ENCODE measurements at places on chromosomes 12 and 14. TPM values are rescaled to one million over a fixed set of nuclear protein-coding genes. Genes with fewer than 3 reads are reported as not detected.

- DNase-seq, result no peak
Observed at GRCh38 chr12:69388371-69388770, 28.8 kb downstream of the YEATS4 start.

DNA sequence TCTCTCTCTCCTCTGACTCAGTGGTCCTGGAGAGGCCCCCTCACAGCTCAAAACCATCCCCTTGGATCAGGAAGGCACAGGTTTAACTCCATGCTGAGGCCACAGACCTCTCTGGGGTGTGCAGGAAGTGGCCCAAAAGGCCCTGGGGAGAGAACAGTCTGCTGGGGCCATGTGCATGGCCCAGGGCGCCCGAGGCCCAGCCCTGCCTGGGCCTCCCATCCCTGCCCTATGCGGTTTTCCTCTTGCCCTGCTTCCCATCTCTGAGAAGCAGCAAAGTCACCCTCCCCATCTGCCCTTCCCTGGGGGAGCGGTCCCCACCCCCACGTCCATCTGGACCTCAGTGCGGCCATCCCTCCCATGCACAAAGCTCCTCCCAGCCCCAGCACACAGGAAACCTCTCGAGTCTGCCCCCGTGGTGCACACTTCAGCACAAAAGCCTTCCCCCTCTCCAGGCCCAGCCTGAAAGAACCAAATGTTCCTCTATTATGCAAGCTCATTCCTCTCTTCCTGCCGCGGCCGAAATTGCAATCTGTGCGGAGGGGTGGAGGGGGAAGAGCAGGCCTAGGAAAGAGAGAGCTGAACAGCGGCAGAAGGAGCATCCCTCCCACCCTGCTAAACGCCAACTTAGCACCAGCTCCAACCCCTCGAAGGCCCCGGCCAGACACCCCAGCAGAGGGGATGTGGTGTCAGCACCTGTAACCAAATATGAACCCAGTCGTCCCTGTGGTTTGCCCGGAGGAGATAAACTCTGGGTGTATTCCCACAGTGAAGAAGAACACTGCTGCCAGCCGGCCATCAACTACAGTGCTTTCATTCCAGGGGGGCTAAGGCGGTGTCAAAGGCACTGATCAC lies 108.5 kb downstream of the SCARB1 start:
- DNase-seq, result peak; percentile 88

- DNase-seq, result no peak
Observed at GRCh38 chr12:69331519-69331908, 16.7 kb upstream of the LYZ start.

- no peak for DNase-seq
Observed at GRCh38 chr12:116130431-116130830, 147.1 kb downstream of the MED13L start.

- DNase-seq, result no peak
Observed at GRCh38 chr12:77893918-77894317, 63.2 kb downstream of the NAV3 start.

- no peak for DNase-seq
Observed at GRCh38 chr14:72452774-72453173, 441.1 kb downstream of the DPF3 start.

The PIK3C2G gene
- not detected for total RNA-seq

The KRT74 gene
- total RNA-seq, result not detected

The ADIPOR2 gene
- 50.3 TPM for total RNA-seq
